Eye (tissue), 1 donor: ENCODE measurements at places on chromosomes 11 and 22.

- no peak for DNase-seq
Observed at GRCh38 chr22:33247758-33248157, 189.6 kb upstream of the SYN3 start.

DNA sequence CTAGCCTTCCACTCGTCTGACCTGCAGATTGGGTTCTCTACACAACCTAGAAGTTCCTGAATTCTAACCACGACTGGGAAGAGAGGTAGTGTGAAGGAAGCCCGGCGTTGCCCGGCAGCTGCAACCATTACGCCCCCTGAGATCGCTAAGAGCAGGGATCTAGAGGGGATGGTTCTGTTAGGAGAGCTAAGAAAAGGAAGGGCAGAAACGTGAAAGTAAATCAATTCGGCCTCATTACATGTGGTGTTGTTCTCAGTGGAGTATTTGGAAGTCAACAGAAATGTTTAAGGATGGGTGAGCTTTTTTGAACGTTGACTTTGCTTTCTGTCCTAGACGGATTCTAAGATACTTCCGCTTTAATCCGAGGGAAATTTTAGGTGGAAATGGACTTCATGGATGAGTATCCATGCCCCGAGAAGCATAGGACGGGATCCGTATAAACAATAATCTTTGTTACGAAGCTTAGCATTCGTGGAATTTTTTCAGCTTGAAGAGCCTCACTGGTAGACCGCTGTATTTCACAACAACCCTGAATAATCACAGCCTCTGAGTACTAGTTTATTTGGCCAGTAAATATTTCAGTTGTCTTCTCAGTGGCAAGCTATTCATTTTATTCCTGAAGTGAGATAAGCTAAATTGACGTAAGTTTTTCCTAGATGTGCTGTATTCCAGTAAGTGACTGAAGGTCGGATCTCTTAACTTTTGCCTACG, 629 bp downstream of the ATP5MG start:
- DNase-seq: no peak

- peak; percentile 91 for DNase-seq
Observed at GRCh38 chr22:28829358-28830181, 29.2 kb upstream of the XBP1 start.

DNA sequence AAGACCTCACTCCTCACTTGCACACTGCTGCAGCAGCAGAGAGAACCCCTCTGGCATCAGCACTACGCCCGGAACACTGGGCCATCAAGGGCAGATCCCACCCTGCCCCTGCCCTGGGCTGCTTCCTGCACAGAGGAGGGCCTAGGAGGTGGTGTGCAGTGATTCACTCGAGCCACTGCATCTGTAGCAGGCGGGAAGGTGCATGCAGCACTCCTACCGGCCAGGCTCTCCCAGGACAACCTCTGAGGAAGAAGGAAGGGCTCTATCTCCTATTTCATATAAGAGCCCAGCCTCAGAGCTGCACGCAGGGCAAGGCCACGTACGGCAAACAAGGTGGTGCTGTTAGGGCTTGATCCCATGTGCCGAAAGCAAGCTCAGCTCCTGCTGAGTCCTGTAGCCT, 14.2 kb downstream of the RANGAP1 start:
- DNase-seq: no peak

DNA sequence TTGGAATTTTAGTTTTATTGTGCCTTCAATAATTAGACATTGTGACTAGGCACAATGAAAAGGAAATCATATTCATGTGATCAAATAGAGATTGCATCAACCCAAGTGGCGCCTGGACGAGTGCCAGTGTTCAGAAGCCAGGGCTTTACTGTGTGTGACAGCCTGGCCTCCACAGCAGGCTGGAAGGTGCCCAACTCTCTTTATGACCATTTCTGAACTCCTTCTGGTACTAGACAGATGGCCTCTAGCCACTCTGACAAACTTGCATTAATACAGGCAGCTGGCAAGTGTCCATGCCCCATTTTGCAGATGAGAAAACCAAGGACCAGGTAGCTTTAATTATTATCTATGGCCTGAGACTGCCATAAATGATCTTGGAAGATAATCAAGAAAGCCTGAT, 8.3 kb upstream of the POU2AF1 start:
- DNase-seq: no peak

GRCh38 chr11:13114566-13115379, 105.7 kb downstream of the RASSF10 start:
- peak; percentile 78 for DNase-seq

- DNase-seq: no peak
Observed at GRCh38 chr22:40733919-40734318, 54.6 kb downstream of the MCHR1 start.

GRCh38 chr11:76728778-76729177, 54.4 kb upstream of the TSKU start:
- no peak for DNase-seq

DNA sequence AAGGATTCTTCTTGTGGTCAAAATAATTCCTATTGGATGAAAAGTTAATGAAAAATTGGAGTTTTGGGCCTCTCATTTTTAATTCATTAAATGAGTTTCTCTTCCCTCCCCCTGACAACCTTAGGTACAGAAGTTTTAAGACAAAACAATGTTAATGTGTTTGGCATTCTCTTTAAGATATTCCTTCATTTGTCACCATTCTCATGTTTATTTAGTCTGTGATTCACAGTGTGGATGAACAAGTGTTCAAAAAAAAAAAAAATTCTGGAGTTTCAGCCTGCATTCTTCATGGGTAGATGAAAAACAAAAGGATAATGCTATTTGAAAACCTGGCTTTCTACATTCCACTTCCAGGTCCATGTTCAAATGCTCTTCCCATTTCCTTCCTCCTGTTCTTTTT, 172.6 kb upstream of the LUZP2 start:
- DNase-seq: no peak

- DNase-seq: peak; percentile 81
Observed at GRCh38 chr22:43945632-43946383, 9.4 kb upstream of the SAMM50 start.

GRCh38 chr11:134655189-134655989, 243.3 kb upstream of the B3GAT1 start:
- peak; percentile 61 for DNase-seq

DNA sequence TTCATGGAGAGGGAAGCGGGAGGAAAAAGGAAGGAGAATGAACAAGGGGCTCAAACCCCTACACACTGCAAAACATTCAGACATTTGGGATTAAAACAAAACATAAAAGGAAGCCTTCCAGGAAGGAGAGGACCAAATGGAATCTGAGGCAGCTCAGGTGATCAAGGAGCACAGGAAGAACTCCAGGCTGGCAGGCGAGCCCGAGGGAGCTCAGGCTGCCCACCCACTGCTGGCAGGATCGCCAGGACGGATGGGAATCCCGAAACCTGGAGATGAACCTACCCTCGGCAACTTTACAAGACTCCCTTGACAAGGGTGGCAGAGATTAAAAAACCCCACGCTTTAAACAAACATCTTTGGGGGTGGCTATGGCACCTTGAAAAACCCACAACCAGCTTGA, 5.0 kb upstream of the PYGM start:
- no peak for DNase-seq

- peak; percentile 49 for DNase-seq
Observed at GRCh38 chr22:45511847-45512261, 9.2 kb downstream of the FBLN1 start.

DNA sequence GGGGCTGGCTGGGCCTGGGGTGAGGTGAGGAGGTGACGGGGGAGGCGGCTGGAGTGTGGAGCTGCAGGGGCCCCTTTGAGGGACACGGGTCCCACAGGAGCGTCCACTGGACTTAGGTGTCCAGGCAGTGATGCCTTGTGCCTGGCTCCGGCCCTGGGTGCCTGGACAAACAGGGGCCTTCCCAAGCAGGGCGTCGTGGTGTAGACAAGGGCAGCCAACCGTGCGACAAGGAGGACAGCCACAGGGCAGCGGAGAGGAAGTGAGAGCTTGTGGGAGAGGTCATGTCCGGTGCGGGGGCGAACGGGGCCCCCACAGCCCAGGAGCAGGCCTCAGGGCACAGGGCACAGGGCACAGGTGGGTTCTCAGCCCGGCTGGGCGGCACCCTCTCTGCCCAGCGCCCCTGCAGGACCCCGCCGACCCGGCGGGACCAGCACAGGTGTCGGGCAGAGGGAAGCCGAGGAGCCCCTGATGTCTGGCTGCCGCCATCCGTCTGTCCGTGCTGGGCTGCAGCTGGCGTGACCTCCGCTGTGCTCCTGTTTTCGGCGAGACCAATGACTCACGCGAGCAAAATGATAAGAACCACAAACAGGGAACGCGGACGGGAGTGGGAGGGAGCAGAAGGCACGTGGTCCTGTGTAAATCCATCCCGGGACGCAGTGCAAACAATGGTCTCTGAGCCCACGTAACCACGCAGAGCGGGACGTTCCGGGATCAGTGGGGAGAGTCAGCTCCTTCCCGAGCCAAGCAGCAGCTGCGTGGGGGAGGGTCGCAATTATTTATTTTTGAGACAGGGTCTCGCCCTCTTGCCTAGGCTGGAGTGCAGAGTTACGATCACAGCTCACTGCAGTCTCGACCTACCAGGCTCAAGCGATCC, 49.1 kb upstream of the A4GALT start:
- DNase-seq: no peak

DNA sequence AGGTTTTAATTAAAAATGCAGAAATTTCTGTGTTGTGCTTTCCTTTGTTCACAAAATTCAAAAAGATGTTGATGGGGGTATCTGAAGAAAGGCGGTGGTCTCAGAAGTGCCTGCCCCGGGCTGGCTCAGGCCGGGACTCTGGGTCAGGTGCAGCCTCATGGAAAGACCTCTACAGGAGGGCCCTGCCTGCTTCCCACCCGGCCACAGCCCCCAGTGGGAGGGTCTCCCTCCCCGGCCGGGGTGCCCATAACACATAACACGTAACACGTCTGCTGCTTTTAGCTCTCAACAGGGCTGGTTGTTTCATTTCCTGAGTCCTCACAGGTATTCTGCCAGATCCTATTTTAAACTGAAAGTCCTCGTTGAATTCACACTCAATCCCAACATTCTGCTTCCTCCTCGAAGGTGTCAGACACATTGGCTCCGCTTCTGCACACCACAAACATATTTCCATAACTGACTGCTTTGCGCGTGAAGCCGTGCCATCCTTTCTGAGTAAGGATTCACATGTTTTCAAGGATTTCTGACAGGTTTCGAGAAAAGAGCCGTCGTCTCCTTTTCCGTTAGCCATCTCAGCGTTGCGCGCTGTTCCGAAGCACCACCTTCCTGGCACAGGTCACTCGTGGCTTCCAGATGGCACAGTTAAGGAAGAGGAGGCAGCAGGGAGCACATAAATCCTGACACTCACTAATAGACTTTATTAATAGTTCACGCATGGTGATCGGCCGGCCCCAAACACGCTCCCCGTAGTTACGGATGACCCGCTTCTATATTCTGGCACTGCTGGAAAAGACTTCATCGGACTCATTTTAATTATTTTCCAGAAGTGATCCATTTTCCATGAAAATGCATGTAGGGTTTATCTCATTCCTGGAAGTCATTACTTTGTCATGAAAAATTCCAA, 569.3 kb downstream of the BRD1 start:
- no peak for DNase-seq

- DNase-seq: no peak
Observed at GRCh38 chr11:118886681-118887111, 3.0 kb downstream of the CXCR5 start.

DNA sequence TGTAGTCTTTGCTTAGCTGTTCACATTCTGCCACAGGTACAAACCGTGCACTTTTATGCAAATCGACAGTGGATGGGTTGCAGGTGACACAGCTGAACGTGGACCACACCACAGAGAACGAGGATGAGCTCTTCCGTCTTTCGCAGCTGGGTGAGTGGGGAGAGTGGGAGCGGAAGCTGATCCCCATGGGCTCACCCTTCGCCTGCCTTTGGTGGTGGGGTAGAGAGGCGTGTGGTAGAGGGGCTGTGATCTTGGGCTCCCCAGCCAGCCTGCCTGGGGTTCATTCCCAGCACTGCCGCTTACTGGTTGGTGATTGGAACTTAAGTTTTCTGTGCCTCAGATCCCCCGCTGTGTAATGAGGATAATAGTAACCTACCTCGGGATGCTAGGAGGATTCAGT, 19.1 kb downstream of the TAB1 start:
- DNase-seq: no peak

DNA sequence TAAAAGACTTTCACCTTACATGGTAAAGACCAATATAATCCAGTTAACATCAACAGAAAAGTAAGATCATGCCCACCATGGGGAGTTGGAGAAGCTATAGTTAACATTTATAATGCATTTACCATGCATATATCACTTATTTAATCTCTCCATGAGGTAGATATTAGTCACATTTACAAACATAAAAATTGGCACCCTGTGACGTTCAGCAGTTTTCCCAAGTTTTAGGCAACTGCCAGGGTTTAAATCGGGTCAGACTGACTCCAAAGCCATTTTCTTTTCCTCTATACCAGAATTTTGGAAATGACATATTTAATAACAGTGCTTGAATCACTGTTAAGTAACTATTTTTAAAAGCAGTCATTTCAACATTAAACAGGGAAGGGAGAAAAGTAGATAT, 266.3 kb downstream of the DDX10 start:
- no peak for DNase-seq

- DNase-seq: no peak
Observed at GRCh38 chr22:39973656-39974055, 13.5 kb downstream of the TMA7B start.

- no peak for DNase-seq
Observed at GRCh38 chr11:122020902-122021301, 95.1 kb downstream of the BLID start.

DNA sequence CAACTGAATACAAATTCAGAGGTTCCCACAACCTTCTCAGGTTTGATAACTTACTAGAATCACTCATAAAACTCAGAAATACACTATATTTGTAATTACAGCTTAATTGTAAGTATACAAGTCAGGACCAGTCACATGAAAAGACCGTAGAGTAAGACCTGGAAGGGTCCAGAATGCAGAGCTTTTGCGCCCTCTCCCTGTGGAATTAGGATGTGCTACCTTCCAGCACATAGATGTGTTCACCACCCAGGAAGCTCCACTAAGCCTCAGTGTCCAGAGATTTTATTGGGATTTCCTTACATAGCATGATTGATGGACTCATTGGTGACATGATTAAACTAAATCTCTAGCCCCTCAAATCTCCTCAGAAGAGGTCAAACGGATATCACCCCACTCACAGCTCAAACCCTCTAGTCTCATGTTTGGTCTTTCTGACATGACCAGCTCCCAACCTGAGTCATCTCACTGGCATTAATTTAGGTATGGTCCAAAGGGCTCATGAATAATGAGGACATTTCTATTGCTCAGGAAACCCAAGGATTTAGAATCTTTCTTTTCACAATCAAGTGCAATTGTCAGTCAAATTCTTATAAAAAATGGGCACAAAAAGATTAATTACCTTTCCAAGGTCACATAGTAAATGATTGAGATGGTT, 77.2 kb upstream of the UBASH3B start:
- no peak for DNase-seq

DNA sequence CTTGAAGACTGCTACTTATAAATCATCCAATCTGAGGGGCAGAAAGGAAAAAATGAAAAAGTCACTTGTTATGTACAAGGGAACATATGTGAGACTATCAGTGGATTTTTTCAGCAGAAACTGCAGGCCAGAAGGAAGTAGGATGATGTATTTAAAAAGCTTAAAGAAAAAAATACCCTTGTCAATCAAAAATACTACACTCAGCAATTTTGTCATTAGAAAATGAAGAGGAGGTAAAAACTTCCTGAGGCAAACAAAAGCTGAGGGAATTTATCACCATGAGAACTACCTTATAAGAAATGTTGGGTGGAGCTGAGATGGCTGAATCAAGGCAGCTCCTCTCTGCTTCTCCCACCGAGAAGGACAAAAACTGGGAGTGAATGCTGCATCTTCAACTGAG, 21.1 kb downstream of the MRGPRX2 start:
- DNase-seq: no peak

GRCh38 chr11:3035333-3035732, 21.9 kb downstream of the CARS1 start:
- no peak for DNase-seq

- no peak for DNase-seq
Observed at GRCh38 chr11:73990730-73991129, 8.1 kb upstream of the UCP2 start.
